PC-3 (cell line): ENCODE measurements at places on chromosomes 12 and 14. TPM values are rescaled to one million over a fixed set of nuclear protein-coding genes. Genes with fewer than 3 reads are reported as not detected.

DNA sequence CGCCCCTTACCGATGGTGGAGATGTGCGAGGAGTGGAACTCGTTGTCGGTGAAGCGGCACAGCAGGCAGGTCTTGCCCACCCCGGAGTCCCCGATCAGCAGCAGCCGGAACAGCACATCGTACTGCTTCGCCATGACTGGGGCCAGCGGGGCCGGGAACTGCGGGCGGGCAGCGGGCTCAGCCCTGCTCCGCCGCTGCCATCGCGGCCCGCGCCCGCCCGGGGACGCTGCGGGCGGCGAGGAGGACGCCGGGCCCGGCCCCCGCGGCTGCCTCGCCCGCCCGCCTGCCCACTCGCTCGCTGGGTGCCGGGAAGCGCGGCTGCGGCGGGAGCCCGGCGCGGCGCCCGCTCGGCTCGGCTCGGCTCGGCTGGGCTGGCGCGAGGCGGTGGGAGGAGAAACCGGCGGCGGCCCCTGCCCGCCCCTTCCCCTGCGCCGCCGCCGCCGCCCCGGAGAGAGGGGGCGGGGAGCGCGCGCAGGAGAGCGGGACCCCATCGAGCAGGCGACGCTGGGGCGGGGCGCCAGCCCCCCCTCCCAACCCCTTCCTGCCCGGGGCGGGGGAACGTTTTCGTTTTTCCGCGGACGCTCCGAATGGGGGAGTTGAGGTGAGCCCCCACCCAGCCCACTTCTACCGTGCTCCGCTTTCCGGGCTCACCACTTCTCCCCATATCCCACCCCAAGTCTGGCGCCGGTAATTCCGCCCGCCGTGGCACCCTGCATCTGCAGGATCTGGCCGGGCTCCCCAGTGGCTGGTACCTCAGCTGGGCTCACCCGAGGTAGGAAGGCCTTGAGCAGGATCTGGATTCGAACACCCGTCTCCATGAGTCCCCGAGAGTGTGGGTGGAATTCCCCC lies at the start of gene RAB15:
TSS of gene RAB15 (minus strand) at position 394 of the 849 bp plus-strand sequence. CDS start at position 134, 260 bp downstream.
- H3K4me1 ChIP-seq: peaks cover 22% of the 10 kb centered on the region
- peak within 1 kb of the TSS; percentile 77 for H3K4me3 ChIP-seq
- H3K27me3 ChIP-seq: no peaks in the 10 kb centered on the region

- no peak overlapping the region for H3K27ac ChIP-seq
- peak; percentile 59 for DNase-seq
- peaks cover 11% of the 10 kb centered on the region for H3K4me1 ChIP-seq
- H3K27me3 ChIP-seq: no peaks in the 10 kb centered on the region
- no peak overlapping the region for H3K4me3 ChIP-seq
Measured at GRCh38 chr12:111413442-111414086, 7.8 kb downstream of the SH2B3 start.

DNA sequence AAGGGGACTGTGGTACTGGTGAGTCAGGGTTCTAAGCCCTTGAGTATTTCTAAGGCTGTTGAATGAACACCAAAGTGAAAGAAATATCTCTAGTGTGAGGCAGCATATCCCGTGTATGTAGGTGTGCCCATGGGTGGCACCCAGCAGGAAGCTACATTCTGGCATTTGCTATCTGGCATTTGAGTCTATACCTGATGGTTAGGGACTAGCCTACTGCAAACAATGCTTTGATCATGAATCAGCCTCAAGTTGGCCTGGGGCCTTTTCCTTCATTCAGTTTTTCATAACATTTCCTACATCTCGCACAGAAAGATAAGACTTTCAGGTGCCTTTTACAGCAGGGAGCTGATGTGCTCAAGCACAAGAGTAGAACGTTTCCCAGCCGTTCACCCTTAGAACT lies 85.7 kb upstream of the E2F7 start:
- DNase-seq: peak; percentile 88
- peaks cover 15% of the 10 kb centered on the region for H3K4me1 ChIP-seq
- H3K27ac ChIP-seq: peak overlapping the region; percentile 24
- H3K36me3 ChIP-seq: no peaks in the 10 kb centered on the region
- no peak overlapping the region for H3K4me3 ChIP-seq

DNA sequence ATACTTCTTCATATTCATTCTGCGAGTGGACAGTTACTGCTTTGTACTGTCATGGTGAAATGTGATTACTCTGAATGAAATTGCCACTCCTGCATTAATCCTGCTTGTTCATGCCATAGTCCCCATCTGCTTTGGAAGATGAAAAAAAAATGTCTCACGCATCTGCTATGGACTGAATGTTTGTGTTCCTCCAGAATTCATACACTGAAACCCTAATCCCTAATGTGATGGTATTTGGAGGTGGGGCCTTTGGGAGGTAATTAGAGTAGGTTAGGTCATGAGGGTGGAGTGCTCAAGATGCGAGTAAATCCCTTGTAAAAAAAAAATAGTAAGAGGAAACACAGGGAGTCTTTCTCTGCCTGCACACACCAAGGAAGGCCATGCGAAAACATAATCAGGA lies 427.2 kb downstream of the TMTC2 start:
- no peaks in the 10 kb centered on the region for H3K36me3 ChIP-seq
- no peak for DNase-seq
- H3K27ac ChIP-seq: no peak overlapping the region
- H3K4me3 ChIP-seq: no peak overlapping the region

- H3K27me3 ChIP-seq: no peaks in the 10 kb centered on the region
- DNase-seq: no peak
- peaks cover 18% of the 10 kb centered on the region for H3K4me1 ChIP-seq
- H3K4me3 ChIP-seq: no peak overlapping the region
- no peak overlapping the region for H3K27ac ChIP-seq
Measured at GRCh38 chr12:96233168-96233567, 39.0 kb downstream of the ELK3 start.

DNA sequence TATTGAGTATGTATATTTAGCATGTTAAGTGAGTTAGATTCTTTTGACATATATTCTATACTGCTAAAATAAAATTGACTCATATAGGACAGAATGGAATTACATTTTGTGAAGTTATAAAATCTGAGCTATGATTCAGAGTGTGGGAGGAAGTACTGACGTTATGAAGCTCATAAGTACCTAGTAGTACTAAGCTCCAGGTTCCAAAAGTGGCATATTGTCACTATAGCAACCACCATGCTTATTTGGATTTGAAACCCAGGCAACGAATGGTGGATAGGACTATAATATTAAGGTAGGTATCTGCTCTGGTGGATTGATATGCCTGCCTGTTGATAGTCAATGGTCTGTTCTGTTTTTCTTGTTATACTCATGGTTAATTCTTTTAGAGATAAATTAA lies 2.2 kb upstream of the FBXO33 start:
- no peak overlapping the region for H3K4me3 ChIP-seq
- no peaks in the 10 kb centered on the region for H3K36me3 ChIP-seq
- peak; percentile 50 for DNase-seq
- H3K27me3 ChIP-seq: no peaks in the 10 kb centered on the region
- H3K27ac ChIP-seq: no peak overlapping the region

DNA sequence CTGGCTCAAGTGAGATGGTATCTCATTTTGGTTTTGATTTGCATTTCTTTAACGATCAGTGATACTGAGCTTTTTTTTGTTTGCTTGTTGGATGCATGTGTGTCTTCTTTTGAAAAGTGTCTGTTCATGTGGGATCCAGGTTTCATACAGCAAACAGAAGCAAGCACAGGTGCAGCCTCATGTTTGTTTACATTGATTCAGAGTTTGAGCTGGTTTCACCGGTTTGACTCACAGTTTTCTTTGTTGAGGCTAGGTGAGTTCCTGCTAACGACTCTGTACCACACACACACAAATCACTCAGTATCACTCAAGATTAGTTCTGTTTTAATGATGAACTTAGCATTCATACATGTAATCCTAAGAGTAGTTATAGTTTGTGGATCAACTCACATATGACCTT lies 3.7 kb downstream of the OR10G2 start:
- peak; percentile 83 for DNase-seq
- H3K4me1 ChIP-seq: peaks cover 11% of the 10 kb centered on the region; the same call in 1 of the 2 replicates
- no peaks in the 10 kb centered on the region for H3K36me3 ChIP-seq

DNA sequence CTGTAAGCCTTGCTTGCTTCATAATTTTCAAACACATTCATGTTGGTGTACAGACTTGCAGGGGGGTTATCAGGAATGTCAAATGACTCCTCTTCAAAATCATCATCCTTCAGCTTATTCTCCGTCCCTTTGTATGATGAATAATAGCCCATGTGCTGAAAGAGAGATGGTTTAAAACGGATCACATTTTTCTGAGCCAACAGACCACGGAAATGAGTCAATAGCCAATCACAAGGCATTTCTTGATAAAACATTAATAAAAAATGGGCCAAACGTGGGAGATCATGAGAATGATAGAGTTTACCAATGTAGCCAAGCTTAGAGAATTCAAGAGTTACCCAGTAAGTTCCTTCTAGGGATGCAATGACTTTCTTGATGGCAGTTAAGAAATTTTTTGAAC lies 105.5 kb downstream of the NTS start:
- no peaks in the 10 kb centered on the region for H3K36me3 ChIP-seq
- H3K27ac ChIP-seq: no peak overlapping the region
- H3K4me3 ChIP-seq: no peak overlapping the region
- peak; percentile 48 for DNase-seq
- no peaks in the 10 kb centered on the region for H3K4me1 ChIP-seq

DNA sequence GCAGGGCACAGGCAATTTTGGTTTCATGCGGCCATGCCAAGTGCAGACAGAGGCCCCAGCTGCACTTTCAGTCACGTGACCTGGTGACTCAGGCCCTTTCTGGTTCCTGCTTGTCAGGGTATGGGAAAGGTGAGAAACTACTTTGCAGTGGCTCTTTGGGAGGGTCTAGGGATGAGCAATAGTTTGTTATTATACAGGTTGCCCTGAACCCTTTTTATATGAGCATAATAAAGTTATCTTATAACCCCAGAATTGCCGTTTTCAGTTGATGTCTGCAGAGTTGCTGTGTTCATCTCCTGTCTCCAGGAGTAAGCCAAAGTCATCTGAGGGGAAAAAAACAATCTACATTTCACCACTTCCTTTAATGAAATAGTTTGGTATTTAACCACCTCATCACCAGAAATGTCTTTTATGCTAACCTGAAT lies 30.9 kb upstream of the EMP1 start:
- H3K36me3 ChIP-seq: no peaks in the 10 kb centered on the region
- peaks cover 32% of the 10 kb centered on the region for H3K4me1 ChIP-seq
- H3K27me3 ChIP-seq: no peaks in the 10 kb centered on the region

DNA sequence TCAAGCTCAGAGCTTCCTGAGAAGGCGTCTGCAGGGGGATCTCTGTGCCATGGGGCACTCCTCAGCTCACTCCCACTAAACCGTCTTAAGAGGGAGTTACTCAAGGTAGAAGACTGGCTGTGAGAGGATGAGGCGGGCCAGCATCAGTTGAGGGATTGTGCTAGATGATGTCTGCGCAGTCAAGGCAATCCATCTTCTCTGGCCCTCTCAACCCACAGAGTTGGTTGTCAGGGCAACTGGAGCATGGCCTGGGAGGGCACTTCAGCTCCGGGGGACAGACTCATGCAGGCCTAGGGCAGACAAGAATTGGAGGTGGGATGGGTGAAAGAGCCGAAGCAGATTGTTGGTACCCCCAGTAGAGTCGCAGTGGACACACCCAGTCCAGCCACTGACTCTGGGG lies 9.0 kb downstream of the GSTZ1 start:
- H3K4me1 ChIP-seq: no peaks in the 10 kb centered on the region
- no peak overlapping the region for H3K4me3 ChIP-seq
- H3K27ac ChIP-seq: no peak overlapping the region
- H3K36me3 ChIP-seq: no peaks in the 10 kb centered on the region
- no peaks in the 10 kb centered on the region for H3K27me3 ChIP-seq

- H3K27me3 ChIP-seq: no peaks in the 10 kb centered on the region
- no peaks in the 10 kb centered on the region for H3K36me3 ChIP-seq
- peaks cover 23% of the 10 kb centered on the region for H3K4me1 ChIP-seq
- peak overlapping the region; percentile 71 for H3K4me3 ChIP-seq
- H3K27ac ChIP-seq: no peak overlapping the region
Measured at GRCh38 chr14:45251912-45252311, 1.1 kb downstream of the MIS18BP1 start.

GRCh38 chr12:92717202-92717601 lies 14.4 kb downstream of the PLEKHG7 start:
- peak; percentile 34 for DNase-seq
- peaks cover 8% of the 10 kb centered on the region; the same call in 1 of the 2 replicates for H3K4me1 ChIP-seq
- no peak overlapping the region for H3K4me3 ChIP-seq
- no peaks in the 10 kb centered on the region for H3K36me3 ChIP-seq
- H3K27ac ChIP-seq: no peak overlapping the region
- no peaks in the 10 kb centered on the region for H3K27me3 ChIP-seq

GRCh38 chr12:6049992-6050391 lies 74.5 kb downstream of the VWF start:
- DNase-seq: no peak
- no peak overlapping the region for H3K4me3 ChIP-seq
- H3K27me3 ChIP-seq: no peaks in the 10 kb centered on the region
- H3K36me3 ChIP-seq: no peaks in the 10 kb centered on the region
- H3K27ac ChIP-seq: no peak overlapping the region
- H3K4me1 ChIP-seq: no peaks in the 10 kb centered on the region

- H3K27me3 ChIP-seq: no peaks in the 10 kb centered on the region
- no peak overlapping the region for H3K4me3 ChIP-seq
- H3K27ac ChIP-seq: no peak overlapping the region
Measured at GRCh38 chr14:36997843-36998242, 174.6 kb downstream of the SLC25A21 start.

DNA sequence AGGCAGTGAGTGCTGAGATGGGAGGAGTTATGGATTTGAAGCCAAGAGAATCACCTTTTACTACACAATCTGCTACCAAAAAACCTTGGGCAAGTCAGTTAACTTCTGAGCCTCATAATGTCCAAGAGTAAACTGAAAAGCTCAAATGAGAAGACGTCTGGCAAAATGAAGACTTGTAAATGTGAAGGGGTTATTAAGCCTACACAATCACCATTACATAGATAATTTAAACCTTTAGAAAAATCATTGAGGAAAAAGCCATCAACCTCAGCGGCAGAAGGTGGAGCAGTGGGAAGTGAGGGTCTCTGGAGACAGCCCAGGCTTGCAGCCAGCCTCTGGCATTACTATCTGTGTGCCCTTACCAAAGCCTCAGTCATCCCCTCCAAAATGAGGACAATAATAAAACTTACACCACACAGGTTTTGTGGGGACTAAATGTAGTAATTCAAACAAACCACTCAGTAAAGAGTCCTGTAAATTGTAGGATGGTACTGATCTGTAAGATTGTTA lies 50.5 kb upstream of the CCDC175 start:
- no peak overlapping the region for H3K4me3 ChIP-seq
- H3K27ac ChIP-seq: no peak overlapping the region
- H3K4me1 ChIP-seq: no peaks in the 10 kb centered on the region

GRCh38 chr12:83158613-83159207 lies 472.0 kb downstream of the TMTC2 start:
- H3K27me3 ChIP-seq: no peaks in the 10 kb centered on the region
- peaks cover 26% of the 10 kb centered on the region for H3K4me1 ChIP-seq

DNA sequence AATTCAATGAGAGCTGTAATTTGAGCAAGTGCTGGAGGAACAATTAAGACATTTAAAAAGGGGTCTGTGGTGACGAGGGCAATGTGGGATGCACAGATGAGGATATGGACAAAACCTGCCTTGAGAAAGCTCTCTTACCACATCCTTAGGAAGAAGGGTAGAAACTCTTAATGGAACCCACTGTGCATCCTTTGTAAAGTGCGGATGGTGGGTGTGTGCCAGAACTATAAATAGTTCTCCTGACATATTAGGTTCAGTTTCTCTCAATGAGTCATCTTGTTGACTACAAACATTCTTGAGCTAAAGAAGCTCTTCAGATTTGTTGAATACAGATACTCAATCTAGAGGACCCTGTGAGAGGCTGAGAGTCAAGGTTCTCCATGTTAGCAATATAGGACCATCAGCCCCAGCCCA lies 106.1 kb upstream of the ANO4 start:
- H3K27ac ChIP-seq: no peak overlapping the region
- no peaks in the 10 kb centered on the region for H3K36me3 ChIP-seq

The FOXM1 gene
- 71.4 and 88.6 TPM in 2 replicates for total RNA-seq

The SELPLG gene
- 0.63 and 0.73 TPM in 2 replicates for total RNA-seq

The ASCL1 gene
- total RNA-seq: not detected in 2 replicates

The NFATC4 gene
- total RNA-seq: 11.5 and 15.1 TPM in 2 replicates

The FGF23 gene
- total RNA-seq: not detected in 2 replicates

The OAS1 gene
- total RNA-seq: 10.1 and 10.2 TPM in 2 replicates

The HCAR2 gene
- total RNA-seq: 0.17 TPM in 1 of 2 replicates, not detected in the other

The GCH1 gene
- 26.6 and 26.9 TPM in 2 replicates for total RNA-seq

The STRN3 gene
- 36.9 and 41.4 TPM in 2 replicates for total RNA-seq
